Liver (tissue), 10 donors: ENCODE measurements at places on chromosomes 13 and 19.

DNA sequence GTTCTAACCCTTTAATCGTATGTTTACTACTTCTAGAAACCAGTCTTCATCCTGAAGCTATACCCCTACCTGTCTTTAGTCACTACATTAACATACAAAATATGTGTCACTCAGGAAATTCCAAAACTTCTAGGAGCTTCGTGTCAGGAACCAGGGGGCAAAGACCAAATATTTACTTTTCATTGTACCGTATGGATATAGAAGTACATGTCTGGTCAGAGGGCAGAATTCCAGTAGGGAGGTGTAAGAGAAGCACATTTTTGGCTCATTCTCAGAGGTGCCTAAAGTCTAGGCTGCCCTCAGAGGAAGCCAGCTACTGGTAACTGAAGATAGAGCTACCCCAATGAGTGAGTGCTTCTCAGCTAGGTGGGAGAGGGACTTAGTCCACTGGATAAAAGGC is 320.7 kb downstream of the DIAPH3 start:
- no peak for DNase-seq

- no peak for DNase-seq
Observed at GRCh38 chr19:48344892-48345291, 18.8 kb downstream of the TMEM143 start.

DNA sequence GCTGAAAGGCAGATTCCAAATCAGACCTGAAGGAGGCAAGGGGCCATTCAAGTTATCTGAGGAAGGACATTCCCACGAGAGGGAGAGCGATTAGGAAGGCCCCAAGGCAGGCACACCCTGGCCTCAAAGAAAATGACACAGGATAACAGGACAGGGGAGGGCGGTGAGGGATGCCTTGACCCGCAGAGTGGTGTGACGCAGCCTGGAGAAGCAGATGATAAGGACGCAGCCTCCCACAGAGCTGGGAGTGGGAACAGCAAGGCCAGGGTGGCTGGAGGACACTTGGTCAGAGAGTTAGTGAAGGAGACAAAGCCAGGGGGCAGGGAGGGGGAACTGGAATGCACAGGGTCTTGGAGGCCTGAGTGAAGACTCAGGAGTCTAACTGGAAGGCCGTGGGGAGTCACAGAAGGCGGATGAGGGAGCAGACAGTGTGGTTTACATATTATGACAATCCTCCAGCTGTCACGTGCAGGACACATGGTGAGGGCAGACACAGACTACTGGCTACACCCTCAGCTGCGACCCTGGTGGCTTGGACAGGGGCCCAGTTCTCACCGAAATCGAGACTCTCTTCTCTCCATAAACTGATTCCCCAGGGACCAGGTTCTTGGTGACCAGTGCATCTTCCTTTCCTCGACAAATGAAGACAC is 5.8 kb upstream of the DYRK1B start:
- no peak for DNase-seq

- no peak for DNase-seq
Observed at GRCh38 chr13:106286811-106287210, 248.7 kb downstream of the EFNB2 start.

DNA sequence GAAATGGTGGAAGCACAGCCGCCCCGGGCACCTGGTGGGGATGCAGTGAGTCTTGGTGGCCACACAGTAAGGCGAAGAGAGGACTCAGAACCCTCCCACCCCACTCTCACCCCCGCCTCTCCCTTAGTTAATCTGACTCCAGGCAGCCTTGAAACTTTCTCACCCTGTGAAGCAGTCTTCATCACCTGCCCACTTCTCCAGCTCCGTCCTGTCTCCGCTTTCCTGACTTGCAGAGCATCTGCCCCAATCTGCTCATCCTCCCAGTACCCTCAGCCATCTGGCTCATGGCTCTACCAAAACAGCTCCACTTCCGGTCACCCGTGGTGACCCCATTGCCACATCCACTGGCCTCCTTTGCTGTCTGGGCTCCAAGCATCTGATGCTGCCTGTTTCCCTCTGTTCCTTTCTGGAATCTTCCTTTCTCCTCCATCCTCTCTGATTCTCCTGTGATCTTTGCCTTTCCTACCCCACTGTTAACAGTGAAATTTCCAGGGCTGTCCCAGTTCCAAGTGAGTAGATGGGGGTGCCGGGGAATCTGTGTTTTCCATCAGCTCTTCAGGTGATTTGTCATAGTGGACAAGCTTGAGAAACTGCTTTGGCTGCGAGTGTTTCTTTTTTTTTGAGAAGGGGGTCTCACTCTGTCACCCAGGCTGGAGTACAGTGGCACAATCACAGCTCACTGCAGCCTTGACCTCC is 4.3 kb downstream of the USF2 start:
- no peak for DNase-seq

DNA sequence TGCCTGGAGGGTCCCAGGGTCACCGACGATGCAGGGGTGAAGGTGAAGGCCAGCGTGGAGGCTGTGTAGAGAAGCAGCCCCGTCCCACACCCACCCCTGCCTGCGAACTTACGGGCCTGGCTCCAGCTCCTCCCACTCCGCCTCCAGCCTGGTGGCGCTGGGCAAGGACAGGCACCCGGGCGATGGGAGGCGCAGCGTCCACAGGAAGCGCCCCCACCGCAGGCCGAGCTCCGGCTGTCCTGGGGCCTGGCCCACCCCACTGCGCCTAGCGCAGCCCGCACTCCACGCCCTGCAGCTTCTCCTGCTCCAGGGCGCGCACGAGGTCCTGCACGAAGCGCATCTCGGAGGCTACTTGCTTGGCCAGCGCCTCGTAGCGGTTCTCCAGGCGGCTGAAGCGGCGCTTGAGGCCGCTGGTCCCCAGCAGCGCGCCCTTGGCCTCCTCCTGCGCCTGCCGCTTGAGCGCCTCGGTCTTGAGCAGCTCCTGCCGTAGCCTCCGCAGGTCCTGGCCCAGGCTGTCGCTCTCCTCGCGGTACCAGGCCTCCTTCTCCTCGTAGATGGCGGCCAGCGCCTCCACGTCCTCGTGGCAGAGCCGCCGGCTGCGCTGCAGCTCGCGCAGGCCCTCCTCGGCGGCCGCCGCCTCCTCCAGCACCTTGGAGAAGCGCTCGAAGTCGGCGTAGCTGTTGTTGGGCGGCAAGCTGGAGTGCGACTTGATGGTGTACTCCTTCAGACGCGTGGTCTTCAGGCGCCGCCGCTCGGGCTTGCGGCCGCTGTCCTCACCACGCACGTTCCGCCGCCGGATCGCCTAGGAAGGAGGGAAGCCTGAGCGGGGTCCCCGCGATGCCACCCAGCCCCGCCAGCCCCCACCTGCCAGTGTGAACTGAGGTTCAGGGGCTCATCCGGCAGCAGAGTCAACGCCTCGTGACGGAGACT is 11.8 kb downstream of the DAPK3 start:
- no peak for DNase-seq

DNA sequence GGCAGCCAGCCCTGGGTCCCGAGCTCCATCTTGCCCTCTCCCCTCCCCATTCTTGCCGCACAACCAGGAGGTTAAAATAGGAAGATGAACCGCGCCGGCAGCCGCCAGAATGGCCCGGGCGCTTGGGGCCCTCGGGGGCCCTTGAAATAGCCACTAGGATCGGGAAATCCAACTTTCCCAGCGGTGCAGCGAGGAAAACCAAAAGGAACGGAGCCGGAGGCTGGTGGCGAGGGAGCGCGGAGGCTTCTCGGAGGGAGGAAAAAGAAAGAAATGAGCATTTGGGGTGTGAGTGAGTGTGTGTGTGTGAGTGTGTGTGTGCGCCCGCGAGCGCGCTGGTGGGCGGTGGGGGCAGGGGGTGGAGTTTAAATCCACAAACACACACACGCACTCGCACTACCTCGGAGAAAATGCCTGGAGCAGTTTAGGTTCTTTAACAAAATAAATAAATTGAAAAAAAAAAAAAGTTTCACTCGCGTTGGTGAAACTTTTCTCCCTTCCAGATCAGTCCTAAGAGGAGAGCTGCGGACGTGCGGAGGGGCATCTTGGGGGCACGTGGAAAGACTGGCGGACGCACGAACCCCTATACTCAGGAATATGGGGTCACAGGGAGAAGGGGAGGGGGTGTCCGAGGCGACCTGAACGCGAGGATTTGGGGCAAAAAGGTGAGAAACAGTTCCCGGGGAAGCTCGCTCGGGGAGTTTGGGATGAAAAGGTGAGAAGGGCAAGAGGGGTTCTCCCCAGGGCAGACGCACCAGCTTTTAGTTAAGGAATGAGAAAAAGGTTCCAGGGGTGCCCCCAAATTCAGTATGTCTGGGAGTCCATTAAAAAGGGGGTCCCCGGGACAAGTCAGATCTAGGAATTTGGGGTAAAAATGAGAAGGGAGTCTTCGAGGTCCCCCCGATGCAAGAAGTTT is 1.3 kb downstream of the RFX2 start:
- peak; percentile 69 for DNase-seq

- DNase-seq: no peak
Observed at GRCh38 chr19:38247734-38248268, 8.4 kb downstream of the PPP1R14A start.

DNA sequence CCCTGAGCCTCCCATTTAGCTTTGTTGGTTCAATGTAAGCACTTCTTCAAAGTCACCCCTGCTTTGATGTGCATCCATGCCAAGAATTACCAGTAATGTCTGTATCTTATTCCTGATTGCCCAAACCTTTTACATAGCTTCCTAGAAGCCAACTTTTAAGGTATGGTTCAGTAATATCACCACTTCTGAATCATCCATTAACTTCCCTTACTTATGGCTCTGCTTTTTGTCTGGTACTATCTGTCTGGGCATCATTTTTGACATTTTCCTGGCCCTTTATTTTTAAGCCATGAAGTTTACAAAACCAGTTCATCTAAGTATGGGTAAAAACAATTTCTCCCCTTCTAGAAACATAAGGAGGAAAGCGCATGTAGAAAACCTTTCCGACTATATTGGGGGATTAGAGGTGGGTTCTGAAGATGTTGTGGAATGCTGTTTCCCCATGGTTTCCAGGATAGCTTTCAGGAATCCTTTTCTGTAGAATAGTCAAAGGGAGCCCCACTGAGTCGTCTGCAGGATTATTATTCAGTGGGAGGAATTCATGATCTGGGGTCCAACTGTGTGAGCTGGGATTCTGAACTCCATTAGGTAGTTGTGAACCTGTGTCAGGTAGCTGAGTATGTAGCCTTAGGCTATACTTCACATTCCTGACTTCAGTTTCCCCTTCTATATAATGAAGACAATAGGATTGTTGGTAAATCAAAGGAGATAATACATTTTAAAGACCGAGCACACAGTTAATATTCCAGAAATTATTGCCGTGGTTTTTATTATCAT is 163.8 kb downstream of the SUCLA2 start:
- no peak for DNase-seq

DNA sequence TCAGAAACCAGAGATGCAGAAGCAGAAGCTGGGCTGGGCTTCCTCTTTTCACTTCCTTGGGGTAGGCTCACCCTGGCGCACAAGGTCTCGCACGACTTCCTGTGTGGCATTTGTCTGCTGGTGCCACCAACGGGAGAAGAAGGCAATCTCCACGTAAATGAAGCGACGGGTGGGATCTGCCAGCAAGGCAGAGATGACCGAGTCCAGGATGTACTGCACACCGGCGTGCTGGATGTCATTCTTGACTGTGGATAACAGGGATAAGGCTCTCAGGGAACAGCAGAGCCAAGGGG is 1.3 kb downstream of the MAN2B1 start:
- DNase-seq: no peak

DNA sequence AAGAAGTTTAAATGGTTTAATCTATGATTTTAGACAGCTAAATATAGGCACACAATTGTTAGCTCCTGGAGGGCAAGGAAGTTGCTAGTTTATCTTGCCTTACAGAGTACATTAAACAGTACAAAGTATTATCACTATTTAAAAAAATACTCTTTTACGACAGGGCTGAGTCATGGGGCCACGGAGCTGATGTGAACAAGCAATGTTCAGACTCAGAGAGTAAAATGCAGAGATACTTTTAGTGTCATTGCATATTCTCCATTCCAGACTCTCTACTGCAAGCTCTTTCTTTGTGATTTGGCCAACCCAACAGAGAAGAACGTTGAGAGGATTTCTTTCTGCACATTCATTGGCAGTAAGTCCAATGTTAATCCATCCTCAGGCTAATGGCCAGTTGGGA is 352.4 kb downstream of the SPRY2 start:
- DNase-seq: no peak

- DNase-seq: no peak
Observed at GRCh38 chr13:37289212-37289935, 183.9 kb upstream of the CSNK1A1L start.

DNA sequence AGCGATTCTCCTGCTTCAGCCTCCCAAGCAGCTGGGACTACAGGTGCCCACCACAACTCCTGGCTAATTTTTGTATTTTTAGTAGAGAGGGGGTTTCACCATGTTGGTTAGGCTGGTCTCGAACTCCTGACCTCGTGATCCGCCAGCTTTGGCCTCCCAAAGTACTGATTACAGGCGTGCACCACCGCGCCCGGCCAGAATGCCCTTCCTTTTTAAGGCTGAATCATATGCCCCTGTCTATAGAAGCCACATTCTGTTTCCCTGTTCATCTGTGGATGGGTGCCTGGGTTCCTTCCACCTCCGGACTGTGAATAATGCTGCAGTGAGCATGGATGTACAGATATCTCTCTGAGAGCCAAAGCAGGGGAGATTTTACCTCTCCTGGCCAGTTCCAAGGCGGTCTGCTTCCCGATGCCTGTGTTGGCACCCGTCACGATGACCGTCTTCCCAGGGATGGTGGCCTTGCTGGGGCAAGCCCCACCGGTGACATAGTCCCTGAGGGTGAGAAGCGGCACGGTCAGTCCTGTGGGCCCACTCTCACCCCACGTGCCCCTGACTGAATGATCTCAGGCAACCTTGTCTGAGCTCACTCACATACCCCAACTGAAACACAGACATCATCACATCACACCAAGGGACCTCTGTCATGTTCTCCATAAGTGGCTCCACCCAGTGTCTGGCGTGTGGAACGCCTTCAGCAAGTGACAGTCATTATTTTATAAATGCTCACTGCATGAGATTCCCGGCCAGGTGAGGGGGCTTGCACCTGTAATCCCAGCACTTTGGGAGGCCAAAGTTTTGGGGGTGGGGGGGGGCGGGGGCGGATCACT is 4.0 kb downstream of the RDH13 start:
- no peak for DNase-seq

DNA sequence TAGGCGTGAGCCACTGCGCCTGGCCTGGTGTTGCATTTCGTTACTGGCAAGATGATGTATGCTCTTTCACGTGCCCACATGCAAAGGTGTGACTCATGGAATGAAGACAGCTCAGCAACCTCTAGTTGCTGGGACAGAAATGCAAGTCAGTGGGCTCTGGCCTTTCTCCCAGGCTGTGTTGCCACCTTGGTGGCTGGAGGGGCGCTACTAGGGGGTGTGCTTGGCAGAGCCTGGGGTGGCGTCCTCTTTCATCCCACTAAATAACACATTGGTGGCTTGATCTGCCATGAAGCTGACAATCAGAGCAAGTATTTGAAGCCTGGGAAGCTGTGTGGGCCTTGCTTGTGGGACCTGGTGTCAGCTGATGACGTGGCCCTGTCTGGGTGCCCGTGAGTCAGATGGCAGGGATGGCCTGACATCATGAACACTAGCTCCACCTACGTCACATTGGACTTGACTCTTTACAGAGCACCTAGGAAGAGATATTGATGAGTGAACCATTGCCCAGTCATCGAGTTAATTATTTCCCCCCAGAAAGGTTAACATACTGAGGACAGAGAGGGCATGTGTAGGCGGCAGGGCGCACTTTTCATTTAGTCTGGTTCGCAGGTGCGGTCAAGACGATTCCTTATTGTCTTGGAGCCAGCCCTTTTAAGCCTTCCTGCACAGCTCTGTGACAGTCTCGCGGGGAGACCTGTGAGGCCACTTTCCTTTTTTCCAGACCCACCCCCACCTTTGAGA is 154.2 kb downstream of the TM9SF2 start:
- DNase-seq: peak; percentile 54

GRCh38 chr13:36261976-36262375 is 35.6 kb downstream of the CCDC169 start:
- no peak for DNase-seq
